ENCODE measurements at places on chromosomes 4 and X.

DNA sequence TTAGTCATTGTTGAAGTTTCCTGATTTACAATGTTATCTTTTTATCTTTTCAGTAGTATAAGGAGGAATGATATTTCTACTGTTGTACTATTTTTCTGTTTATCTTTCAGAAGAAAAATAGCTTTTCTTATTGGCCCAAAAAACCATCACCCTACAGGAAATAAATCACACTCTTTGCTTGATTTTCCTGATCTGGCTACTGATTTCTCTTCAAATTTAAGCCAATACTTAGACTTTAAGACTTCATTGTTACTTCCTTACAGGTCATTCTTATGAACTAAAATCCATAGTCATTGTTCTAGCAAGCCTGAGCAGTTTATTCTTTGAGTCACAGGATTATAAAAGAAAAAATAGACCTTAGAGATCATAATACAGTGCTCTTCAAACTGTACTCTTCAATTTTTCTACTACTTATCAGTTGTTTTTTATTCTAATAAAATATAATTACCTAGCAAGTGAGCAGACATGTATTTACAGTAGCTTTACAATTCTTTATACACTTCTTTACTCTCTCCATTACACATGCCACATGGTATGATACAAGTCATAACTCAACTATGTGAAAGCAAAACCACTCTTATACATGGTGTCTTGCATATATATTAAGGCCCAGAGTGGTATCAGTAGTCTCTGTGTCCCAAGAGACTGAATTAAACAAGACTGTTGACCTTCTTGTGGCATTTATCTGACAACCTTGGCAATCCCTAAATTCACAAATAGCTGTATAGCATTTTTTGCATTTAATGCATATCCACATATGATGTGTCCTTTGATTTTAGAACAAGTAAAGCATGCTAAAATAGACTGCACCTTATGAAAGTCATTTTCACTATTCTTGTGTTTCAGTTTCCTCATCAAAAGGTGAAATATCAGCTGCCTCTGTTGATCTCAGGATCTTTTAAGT, 47.9 kb downstream of the TET2 start:
- no peak for DNase-seq

GRCh38 chr4:38870098-38870808, 2.6 kb downstream of the FAM114A1 start:
- no peak for DNase-seq

GRCh38 chrX:37834937-37835336, 12.4 kb downstream of the DYNLT3 start:
- DNase-seq = no peak

DNA sequence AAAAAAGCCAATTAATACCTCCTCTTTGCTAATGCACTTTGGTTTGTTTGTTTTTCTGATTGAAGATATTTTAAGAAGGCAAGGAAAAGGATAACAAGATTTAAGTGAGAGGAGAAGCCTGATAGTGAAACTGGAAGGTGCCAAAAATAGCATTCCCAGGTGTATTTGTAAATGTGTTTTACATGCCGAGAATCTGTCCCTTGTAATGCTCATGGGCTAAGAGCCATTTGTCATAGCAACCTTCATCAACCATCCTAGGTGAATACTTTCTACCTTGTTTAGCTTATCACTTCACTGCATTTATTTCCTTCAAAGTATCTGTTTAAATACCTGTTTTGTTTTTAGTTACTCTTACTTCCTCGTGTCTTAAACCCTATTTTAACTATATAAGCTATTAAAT, 127.8 kb downstream of the KCTD8 start:
- no peak for DNase-seq

DNA sequence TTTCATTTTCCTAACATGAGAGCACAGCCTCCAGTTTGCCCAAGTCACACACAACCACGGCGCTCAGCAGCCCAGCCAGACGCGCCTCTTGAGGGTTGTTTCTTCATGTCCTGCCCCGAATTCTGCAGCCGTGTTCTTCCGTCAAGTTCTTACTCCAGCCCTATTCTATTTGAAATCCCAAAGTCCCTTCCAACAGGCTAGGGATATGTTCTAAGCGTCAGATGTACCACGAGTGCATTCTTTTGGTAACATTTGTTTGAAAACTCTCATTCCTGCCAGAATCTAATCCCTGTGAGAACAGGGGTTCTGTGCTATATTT, 23.1 kb downstream of the ACSL1 start:
- DNase-seq = no peak

DNA sequence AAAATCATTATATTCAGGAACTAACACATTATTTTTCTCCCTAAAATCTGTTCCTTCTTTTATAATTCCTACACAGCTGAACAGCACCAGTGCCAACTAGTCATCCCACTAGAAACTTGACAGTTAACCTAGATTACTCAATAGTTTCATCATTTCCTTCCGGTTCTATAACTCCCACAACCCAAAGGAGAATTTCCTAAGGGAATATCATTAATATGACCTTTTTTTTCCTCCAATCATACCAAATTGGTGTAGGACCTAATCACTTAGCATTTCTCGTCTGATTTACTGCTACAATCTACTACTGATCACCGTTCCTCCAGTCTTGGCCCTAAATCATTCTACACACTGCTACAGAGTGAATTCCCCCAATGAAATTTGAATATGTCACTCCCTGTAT, 45.9 kb downstream of the WDFY3 start:
- DNase-seq = peak; percentile 12

DNA sequence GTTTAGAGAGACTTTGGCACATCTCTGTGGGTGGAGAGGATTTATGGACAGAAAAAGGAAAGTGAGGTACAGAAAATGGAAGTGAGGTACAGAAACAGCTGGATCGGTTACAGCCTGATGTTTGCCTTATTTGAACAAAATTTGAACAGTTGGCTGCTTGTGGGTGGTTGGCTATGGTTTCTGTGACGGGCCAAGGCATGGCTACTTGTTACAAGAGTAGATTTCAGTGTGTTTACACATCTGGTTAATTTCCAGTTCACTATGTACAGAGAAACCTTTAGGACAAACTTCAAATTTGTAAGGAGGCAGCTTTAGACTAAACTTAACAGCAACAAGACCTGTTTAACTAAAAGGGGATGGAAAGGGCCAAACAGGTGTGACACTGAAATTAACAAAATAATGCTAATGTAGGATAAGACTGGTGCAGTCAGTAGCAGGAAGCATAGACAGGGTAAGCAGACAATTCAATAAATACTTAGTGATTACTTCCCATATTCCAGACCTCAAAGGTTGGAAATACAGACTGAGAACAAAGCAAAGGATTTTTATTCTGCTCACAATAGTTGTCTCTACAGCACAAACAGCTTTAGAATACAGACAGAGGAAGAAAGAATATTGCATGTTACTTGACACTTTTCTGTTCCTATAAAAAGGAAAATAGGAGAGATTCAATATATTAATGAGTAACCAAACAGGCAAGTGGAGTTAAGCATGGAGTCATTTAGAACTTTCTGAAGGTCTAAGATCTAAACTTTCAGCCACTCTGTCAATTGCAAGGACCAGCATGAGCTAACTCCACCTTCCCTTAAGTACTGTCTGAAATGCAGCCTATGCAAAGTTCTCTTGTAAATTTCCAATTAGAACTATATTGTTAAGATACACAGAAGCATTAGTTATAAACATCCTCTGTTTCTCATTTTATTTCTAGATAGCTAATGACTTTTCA, 294.4 kb upstream of the FAT4 start:
- DNase-seq = no peak

DNA sequence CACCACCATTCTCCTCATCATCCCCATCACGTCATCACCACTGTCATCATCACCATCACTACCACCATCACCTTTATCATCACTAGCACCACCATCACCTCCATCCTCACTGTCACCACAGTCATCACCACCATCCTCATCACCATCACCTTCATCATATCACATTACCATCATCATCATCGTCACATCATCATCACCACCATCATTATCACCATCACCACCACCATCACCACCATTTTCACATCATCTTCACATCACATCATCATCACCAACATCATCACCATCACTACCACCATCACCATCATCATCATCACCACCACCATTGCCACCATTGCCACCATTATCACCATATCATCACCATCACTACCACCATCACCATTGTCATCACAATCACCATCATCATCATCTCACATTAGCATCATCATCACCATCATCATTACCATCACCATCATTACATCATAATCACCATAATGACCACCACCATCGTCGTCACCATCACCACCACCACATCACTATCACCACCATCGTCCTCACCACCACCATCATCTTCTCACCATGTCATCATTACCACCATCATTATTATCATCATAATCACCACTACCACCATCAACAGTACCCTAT, 46.3 kb upstream of the NKX1-1 start:
- DNase-seq = no peak

DNA sequence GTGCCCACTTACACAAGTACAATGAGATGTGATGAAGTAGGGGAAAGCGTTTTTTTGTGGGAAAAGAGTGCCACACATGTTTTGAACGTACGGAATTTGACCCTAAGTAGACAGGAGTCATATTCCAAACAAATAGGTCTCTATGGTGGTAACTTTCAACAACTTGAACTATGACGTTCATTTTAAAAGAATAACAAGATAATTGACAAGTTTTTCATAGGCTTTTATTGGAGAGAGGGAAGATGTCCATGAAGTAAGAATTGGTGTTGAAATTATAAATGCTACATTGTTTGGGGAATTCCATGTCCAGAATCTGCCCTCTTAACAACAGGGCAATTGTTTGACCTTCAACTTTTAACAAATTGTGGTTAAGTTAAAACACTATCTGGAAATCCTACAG, 126.5 kb downstream of the GASK1B start:
- DNase-seq = no peak

DNA sequence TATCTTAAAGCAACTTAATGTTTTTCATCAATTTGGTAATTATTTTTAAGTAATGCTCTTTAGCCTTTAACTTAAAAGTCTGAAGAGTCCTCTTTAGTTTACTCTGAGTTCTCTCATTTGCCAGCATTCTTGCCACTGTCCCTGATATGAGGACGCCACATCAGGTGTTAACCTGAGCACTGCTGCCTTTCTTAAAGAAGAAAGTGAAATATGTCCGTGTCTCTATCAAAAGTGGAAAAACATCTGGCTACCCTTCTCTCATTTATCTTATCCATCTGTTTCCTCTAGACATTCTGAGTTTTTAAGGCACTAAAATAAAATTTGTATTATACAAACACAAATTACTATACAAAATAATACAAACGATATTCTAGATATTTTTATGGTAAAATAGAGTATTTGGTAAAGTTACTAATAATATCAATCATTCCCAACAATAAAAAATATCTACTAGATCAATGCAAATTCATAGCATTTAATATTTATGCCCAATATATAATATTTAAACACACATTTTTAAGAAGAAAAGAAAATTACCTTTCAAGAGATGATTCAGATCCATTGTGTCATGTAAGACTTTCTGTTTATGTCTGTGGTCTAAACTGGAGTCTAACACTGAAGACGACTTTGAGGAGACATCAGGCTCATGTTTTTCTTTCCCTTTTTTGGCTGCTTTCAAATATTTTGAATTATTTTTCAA, 14.0 kb downstream of the CFAP97 start:
- DNase-seq = no peak

GRCh38 chr4:6582889-6583490, 8.0 kb downstream of the MAN2B2 start:
- no peak for DNase-seq

GRCh38 chrX:109360301-109360700, 121.6 kb downstream of the GUCY2F start:
- no peak for DNase-seq

DNA sequence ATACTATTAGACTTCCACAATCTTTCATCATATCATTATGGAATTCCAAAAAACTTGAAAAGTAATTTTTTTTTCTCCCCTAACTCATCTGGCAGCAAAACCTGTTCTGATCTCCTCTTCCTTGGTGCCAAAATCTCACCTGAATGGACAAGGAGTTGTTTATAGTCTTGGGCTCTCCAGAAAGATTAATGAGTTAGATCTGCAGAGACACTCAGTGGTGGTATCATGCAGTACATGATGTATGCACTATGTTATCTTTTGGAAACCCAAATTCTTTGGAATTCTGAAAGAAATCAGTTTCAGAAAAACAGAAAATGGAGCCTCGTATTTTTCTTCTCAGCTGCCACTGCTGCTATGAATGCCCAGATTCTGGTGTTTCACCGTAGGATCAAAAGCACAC, 11.7 kb downstream of the GPM6B start:
- DNase-seq = no peak

- no peak for DNase-seq
These were observed 32.7 kb upstream of the PROM1 start for GRCh38 chr4:16116493-16116990.

GRCh38 chr4:142318280-142318679, 527.8 kb downstream of the INPP4B start:
- DNase-seq = no peak

DNA sequence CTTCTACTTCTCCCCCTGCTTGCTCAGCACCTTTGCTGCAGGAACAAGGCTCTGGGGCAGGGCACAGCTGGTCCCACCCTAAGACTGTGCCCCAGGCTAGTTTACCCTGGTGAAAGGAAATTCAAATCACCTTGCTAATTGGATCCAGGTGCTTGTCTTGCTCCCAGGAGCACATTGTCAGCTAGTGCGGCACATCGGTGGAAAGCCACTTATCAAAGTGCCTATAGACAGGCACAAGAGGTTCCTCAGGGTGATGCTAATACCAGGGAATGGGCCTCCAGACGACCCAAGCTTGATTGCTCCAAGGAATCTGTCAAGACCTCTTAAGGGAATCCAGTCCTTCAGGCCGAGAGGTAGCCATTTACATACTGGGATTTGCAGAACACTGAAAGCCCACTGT, 64.5 kb upstream of the PRPS1 start:
- DNase-seq = no peak

DNA sequence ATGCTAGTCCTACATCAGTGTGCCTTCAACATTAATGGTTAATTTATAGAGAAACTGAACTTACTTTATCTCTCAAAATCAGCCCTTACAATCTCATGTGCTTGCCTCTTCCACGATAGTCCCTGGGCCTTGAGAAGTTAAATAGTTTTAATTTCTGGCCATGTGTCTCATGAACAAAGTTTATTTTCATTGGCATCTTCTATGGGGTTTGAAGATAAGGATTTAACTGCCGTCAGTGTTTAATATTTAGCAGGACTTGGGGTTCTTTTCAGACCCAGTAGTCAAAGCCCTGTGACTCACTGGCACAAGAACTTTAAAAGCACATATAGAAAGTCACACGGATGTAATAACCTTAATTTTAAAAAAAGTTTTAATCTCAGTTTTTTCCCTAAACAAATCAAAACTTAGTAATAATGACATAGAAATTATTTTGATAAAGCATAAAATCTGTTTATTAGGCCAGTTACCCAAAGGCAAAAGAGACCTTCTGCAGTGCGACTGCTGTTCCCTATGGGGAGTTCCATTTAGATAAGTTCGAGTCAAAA, 10.1 kb upstream of the MPP1 start:
- no peak for DNase-seq

DNA sequence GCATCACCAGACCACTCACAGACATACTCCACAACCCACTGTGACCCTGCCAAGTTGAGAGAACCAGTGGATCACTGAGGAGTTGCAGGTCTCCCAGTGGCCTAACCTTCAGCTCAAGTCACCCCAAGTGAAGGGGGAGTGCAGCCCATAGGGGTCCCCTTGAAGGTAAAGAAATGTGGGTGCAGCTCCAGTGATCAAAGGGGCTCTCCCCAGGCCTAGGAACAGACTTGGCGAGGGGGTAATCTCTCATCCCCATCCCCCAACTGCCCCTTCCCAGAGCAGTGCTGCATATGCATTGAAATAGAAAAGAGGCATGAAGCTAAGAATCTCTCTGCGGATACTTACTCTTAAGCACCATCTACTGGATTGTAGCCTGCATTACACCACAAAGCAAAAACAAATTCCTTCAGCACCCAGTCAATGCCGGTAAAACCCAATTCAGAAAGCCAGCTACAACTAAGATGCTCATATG, 27.0 kb downstream of the MAGEE1 start:
- DNase-seq = peak; percentile 7
